NCI-H2081 (cell line): ENCODE measurements at places on chromosomes 1 and 21.

DNA sequence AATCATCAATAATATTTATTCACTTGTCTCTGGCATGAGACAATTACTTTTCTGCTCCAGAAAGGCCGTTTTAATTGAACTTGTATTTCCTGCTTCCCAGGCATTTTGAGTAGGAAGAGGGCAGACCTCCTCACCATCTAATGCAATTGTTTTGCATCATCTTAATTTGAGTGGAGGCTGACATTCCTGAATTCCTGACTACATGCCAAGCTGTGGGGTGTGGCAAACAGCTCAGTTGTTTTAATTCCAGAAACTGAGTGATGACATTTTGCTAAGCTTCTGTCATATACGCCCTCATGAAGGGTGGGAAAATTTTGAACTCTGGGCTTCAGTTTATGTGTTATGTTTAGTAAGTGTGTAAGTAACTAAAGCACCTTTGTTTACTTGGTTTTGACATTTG lies 125.4 kb upstream of the USP25 start:
- no peak for DNase-seq

DNA sequence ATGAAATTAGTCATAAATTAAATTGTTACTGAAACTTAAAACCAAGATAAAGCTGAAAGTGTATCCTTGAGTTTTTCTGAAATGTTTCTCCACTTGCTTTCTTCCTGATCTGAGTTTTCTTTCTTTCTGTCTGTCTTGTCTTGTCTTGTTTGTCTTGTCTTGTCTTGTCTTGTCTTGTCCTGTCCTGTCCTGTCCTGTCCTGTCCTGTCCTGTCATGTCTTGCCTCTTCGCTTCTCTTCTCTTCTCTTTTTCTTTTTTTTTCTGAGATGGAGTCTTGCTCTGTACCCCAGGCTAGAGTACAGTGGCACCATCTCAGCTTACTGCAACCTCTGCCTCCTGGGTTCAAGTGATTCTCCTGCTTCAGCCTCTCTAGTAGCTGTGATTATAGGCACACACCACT lies 73.7 kb downstream of the ADGRL2 start:
- DNase-seq = no peak

GRCh38 chr1:81549588-81550127 lies 251.1 kb upstream of the ADGRL2 start:
- peak; percentile 8 for DNase-seq

DNA sequence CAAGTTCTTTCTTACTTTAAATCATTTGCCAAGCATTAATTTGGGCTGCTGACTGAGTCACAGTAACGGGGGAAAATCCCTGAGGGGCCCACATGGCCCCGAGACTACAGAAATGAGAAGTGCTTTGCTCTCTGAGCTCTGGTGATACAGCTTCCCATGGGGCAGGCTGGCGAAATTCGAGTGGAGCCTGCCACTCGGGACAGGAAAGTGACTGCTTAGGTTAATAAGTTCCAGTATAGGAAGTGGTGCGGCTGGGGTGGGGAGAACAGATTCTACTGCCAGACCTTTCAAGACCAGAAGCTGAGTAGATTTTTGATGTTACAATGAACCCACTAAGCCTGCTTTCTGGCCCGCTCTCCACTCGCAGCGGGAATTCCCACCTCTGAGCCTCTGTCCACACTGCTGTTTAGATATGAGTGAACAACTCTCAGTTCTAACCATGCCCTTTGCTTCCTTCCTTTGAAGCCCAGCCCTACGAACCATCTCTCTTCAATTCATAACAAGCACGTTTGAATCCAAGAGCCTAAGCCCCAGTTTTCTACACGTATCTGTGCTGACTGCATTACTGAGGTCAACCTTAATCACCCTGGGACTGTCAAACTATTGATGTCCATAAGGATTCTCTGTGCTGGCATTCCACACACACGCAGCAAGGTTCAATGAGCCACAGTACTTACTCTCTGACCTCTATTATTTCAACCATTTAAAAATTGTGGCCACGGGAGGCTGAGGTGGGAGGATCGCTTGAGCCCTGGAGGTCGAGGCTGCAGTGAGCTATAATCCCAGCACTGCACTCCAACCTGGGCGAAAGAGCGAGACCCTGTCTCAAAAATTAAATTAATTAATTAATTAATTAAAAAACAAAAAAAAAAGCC lies 9.6 kb downstream of the ZBTB17 start:
- DNase-seq = no peak

GRCh38 chr1:116478621-116479020 lies 92.2 kb downstream of the CD58 start:
- DNase-seq = no peak

DNA sequence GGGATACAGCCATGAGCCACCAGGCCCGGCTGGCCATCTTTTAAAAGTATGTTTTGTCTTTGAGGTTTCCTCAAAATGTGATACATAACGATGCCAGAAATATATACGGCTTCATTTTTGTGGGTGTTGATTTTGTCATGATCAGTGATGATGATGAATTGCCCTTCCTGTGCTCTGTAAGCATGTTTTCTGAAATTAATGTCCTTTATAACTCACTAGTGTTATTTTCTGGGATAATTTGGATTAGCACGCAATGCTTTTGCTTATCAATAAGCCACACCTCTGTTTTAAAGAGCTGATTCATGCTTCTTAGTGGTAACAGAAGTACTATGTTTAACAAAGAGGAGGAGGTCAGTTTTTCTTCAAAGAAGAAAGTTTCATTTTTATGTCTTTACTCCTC lies 25.6 kb downstream of the PHACTR4 start:
- DNase-seq = no peak

- DNase-seq = no peak
These were observed 25.8 kb downstream of the INTS7 start for GRCh38 chr1:212009561-212009960.

DNA sequence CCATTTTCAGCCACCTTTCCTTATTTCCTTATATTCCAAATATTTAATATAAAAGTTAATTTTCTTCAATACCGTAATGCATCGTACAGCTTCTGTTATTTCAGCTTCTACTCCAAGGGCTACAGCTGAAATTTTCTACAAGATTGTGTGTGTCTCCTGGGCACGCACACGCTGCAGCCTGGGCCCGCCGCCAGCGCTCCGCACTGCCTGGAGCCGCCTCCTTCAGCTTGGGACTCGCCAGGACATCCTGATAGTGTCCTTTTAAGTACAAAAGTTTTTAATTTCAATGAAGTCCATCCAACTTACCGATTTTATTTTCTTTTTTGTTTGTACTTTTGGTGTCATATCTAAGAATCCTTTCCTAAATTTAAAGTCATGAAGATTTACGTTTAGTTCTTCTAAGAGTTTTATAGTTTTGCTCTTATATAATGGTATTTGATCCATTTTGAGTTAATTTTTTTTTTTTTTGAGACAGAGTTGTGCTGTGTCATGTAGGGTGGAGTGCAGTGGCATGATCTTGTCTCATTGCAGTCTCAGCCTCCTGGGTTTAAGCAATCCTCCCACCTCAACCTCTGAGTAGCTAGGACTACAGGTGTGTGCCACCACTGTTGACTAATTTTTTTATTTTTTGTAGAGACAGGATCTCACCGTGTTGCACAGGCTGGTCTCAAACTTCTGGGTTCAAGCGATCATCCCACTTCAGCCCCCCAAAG lies 82.8 kb downstream of the AXDND1 start:
- no peak for DNase-seq

GRCh38 chr1:43861988-43862735 lies 71.4 kb upstream of the ARTN start:
- no peak for DNase-seq

DNA sequence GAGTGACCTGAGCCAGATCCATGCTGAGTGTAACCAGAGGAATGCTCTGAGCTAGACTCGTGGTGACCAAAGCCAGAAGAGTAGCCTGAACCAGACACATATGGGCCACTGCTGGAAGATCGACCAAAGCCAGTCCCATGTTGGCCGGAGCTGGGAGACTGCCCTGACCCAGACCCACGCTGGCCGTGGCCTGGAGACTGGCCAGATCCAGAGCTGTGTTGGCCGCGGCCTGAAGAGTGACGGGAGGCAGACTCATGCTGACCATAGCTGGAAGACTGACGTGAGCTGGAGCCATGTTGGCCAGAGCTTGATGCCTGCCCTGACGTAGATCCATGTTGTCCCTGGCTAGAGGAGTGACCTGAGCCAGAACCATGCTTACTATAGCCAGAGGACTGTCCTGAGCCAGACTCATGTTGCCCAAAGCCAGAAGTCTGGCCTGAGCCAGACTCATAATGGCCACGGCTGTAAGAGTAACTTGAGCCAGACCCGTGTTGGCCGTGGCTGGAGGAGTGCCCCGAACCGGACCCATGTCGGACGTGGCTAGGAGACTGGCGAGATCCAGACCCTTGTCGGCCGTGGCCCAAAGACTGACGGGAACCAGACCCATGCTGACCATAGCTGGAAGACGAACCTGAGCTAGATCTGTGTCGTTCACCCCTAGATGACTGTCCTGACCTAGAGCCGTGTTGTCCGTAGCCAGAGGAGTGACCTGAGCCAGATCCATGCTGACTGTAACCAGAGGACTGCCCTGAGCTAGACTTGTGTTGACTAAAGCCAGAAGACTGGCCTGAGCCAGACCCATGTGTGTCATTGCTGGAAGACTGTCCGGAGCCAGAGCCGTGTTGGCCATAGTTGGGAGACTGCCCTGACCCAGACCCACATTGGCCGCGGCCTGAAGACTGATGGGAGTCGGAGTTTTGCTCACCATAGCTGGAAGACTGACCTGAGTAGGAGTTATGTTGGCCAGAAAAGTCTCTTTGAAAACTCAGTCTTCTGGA lies 3.5 kb downstream of the HRNR start:
- DNase-seq = no peak

DNA sequence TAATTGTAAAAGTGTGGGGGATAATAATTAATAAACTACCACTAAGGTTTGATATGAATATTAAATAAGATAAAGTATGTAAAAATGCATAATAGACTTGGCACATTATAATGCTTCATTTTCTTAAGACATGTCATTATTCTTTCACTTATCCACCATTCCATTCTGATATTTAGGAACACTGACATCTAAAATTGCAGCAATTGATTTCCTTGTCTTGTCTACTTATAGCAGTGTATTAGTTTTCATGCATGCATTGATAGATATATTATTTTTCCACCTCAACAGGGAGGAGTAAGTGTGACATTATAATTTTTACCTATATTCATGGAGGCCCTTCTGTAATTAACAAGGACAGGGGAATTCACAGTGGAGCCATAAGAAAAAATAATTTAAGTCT lies 41.6 kb upstream of the RGS4 start:
- DNase-seq = no peak

DNA sequence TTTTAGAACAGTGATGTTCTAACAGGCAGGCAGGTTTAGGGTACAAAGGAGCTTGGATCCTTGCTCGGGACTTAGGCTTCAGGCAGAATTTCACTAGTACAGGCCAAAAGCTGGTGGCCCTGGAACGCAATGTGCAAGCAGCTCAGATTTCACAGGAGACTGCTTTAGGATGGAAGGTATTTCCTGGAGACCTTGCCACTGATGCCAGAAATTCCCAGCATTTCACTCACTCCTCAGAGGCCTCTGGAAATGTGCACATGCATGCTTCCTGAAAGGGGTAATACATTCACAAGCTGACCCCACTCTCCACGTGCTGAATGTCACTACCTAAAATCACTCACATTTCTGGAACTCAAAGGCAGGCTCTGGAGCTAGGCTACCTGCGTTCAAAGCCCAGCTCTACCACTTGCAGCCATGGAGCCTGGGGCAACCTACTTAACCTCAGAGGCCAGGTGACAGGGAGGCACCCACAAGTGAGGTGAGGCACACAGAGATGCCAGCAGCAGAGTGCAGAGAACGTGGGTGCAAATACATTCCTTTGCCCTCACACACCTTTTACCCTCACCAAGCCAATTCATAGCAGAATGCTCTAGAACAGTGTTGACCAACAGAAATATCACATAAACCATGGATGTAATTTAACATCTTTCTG lies 56.5 kb downstream of the CDC7 start:
- no peak for DNase-seq

DNA sequence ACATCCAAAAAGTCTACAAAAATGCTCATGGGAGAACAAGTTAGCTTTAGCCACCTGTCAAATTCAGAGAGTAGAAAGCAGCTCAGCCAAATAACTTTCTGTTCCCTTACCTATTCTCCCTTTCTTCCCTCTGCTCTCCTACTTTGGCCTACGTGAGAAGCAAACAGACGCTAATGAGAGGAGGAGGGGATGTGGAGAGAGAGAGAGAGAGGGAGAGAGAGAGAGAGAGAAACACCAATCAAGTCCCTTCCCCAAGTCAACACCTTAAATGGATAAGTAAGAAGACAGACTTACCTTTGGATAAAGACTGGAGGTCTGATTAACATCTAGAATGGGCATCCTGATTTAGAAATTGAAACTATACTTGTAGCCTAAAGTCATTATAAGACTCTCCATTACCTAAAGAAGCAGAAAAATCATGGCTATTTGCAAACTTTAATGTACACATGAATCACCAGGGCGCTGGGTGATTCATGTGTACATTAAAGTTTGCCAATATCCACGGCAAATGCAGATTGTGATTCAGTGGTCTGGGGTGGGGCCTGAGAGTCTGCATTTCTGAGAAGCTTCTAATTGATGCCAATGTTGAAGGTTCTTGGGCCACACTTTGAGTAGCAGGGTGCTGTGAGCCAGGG lies 13.1 kb upstream of the DUSP12 start:
- DNase-seq = no peak
